Chondrocyte (in vitro differentiated cells): ENCODE measurements at places on chromosomes 6 and 20. TPM values are rescaled to one million over a fixed set of nuclear protein-coding genes. Genes with fewer than 3 reads are reported as not detected.
A peak's percentile ranks its signal among the peaks of the same experiment; 100 is the strongest.

CCN5 gene
- total RNA-seq, result 1.6 to 1.7 TPM (median 1.7 TPM) in 3 replicates

CDSN gene
- 0.12 TPM in 1 of 3 replicates, not detected in the others for total RNA-seq

ELOVL2 gene
- total RNA-seq, result 18.1 to 41.3 TPM (median 18.2 TPM) in 3 replicates

DNA sequence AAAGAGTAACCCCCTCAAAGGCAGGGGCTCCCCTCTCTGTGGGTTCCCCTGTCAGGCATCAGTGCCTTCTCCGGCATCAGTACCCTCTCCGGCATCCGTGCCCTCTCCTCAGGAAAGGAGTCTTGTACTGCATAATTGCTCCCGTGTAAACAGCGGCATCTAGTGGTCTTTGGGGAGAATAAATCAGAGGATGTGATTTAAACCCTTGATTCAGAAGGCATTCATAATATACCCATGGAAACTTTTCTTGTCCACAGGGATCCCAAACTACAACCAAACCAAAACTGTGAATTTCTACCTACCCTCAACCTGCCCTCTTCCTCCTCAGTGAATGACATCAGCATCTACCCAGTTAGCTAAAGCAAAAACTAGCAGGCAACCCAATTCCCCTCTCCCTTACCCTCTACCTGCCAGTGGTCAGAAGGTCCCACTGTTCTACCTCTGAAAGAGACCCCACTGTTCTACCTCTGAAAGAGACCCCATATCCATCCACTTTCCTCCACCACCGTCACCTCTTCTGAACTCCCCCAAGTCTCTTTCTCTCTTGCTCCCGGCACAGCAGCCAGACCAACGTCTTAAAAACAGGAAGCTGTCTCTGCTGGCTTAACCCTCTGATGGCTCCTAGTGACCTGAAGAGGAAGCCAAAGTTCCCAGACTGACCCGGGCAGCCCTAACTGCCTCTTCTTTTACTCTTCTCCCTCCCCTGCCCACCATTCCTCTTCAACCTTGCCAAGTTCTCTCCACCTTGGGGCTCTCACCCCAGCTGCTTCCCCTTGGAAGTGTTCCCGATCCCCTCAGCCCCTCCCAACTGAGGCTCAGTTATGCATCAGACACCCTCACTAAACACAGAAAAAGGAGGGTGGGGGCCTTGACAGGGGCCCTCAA, 27.2 kb downstream of the UBE2V1 start:
- DNase-seq, result no peak
- no peaks in the 10 kb centered on the region for H3K27me3 ChIP-seq
- peak overlapping the region; percentile 37 for H3K4me3 ChIP-seq
- peaks cover 11% of the 10 kb centered on the region for H3K36me3 ChIP-seq

DNA sequence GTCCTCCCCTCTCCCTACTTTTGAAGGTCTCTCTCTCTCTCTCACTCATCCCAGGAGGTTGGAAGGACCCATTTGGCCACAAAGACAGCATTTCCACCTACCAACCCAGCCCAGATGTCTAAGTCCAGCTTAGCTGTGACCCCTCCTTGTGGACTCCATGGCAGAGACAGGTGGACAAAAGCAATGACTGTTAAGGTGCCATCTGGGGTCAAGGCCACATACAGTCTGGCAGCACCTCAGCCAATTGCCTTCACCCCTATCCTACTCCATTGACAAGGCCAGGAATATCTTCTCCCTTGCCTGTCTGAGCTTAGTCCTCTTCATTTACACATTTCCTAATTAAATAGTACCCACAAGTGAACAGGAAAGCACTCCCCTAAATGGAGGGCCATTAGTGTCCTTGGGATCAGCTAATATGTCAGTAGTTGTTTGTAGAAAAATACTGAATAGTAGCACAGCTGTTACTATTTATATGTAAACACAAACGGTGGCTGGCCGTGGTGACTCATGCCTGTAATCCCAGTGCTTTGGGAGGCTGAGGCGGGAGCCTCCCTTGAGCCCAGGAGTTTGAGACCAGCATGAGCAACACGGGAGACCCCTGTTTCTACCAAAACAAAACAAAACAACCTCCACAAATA, 28.8 kb downstream of the GCM1 start:
- no peak for DNase-seq
- peak overlapping the region; percentile 58 for H3K27ac ChIP-seq
- H3K36me3 ChIP-seq, result peaks cover 5% of the 10 kb centered on the region
- H3K27me3 ChIP-seq, result no peaks in the 10 kb centered on the region

DNA sequence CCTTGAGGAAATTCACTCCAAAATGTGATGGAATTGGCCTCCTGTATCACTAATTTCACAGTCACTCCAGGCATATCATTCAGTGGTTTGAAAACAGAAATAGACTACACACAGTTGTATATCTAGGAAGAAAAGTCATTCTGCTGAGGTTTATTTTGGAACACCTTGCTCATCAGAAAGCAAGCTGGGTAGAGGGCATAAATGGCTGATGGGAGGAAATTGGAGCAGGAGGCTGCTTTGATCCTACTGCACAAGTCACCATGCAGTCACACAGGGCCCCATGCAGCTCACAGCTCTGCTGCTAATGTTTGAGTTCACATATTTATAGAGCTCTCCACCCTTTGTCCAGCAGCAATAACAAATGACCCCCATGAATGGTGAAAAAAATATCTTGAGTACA, 12.3 kb downstream of the NHLRC1 start:
- peaks cover 4% of the 10 kb centered on the region for H3K36me3 ChIP-seq
- no peaks in the 10 kb centered on the region for H3K27me3 ChIP-seq
- H3K4me3 ChIP-seq, result no peak overlapping the region

GRCh38 chr6:134537146-134537555, 219.2 kb upstream of the SGK1 start:
- no peak overlapping the region for H3K4me3 ChIP-seq
- no peaks in the 10 kb centered on the region for H3K36me3 ChIP-seq
- peaks cover 26% of the 10 kb centered on the region for H3K4me1 ChIP-seq
- no peaks in the 10 kb centered on the region for H3K27me3 ChIP-seq

DNA sequence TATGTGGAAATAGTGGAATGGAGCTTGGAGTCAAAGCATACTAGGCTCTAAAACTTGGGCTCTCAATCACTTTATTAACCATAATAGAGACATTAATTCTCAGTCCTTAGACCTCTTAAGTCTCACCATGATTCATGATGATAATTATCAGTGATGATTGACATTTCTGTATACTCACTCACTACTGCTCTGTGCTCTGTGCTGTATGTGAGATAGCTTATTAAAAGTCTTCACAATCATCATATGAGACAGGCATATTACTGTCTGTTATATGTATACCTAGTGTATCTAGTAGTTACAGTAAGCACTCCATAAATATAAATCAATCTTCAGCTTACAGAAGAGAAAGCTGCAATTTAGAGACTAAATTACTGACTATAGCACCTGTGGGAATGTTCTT, 236.0 kb upstream of the JAG1 start:
- DNase-seq, result no peak
- no peak overlapping the region for H3K4me3 ChIP-seq
- H3K36me3 ChIP-seq, result no peaks in the 10 kb centered on the region
- no peaks in the 10 kb centered on the region for H3K27me3 ChIP-seq

DNA sequence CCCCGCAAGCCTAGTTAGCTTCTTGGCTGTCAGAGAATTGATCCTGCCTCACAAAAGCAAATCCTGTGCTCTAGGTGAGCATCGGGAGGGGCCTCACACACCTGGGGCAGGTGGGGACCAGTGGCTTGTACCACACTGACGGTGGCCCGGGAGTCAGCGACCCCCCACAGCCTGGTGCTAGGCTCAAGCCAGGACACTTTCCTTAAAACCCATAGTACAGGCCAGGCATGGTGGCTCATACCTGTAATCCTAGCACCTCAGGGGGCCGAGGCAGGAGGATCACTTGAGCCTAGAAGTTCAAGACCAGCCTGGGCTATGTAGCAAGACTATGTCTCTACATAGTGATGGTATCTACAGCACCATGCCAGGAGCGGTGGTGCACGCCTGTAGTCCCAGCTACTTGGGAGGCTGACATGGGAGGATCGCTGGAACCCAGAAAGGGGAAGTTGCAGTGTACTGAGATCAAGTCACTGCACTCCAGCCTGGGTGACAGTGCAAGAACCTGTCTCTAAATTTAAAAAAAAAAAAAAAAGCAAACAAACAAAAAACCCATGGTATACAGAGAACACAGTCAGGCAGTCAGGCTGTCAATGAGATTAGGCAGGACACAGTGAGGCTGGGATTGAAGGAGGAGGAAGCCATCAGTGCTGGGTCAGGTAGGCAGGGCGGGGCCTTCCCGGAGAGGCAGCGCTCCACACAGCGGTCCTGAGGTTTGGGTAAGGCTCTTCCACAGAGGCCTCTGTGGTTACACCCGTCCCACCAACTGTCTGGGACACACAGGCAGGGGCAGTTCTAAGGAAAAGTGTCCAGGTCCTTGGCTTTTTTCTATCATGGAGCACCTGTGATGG, 41.3 kb downstream of the SYNJ2 start:
- DNase-seq, result peak; percentile 73
- peaks cover 12% of the 10 kb centered on the region for H3K36me3 ChIP-seq
- no peak overlapping the region for H3K4me3 ChIP-seq

DNA sequence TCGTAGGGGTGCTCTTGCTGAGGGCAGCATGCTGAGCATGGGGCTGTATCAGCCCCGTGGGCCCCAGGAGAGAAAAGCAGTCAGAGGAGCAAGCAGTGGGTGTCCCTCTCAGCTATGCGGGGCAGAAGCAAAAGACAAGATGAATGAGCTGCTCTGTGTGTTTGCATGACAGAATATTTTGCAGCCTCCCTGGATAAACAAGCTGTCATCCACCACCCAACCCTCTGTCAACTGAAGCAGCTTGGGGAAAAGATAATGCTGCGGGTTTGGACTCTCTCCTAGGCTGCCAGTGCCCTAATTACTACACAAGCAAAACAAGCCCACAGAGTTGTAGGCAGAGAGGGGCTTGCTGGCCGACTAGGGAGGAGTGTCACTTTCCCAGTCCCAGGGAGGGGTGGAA, 82.3 kb upstream of the PTPRT start:
- H3K4me1 ChIP-seq, result no peaks in the 10 kb centered on the region
- H3K4me3 ChIP-seq, result no peak overlapping the region
- DNase-seq, result no peak
- H3K27me3 ChIP-seq, result peaks cover 2% of the 10 kb centered on the region

DNA sequence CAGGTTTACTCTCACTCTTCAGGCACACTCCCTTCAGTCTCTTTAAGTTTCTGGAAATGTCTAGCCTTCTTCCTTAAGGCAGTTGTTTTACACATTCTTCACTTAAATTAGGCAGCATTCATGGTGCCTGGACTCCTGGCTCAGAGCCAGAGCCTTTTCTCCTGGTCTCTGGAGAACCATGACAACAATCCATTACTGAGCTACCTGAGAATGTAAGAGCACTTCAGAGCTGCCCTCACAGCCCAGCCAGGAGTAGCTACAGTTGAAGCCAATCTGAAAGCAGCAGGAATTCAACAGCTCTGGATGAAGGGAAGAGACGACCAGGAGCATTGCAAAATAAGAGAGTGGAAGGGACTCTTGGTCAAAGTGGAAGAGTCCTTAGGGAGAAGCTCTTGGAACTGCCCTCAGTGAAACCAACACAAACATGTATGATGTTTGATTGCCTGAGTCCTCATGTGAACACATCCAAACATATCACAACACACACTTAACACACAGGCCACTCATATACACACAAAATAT, 416.8 kb upstream of the SPTLC3 start:
- no peak overlapping the region for H3K4me3 ChIP-seq
- H3K36me3 ChIP-seq, result no peaks in the 10 kb centered on the region
- no peak for DNase-seq
- no peaks in the 10 kb centered on the region for H3K4me1 ChIP-seq

DNA sequence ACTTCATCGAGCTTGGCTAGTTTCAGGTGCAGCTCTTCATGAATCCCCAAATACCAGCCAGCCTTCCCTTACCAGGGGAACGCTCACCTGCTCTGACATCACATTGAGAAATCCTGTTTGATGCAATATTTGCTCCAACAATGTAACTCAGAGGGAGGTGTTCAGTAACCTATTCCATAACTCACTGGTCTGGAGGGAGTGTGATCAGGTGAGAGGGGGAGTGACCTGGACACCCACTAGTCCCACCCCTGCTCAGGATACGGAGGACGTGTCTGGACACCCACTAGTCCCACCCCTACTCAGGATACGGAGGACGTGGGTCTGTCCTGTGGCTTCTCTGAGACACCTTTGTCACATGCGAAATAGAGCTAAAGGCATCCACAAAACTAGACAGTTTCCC, 70.3 kb downstream of the HUS1B start:
- H3K36me3 ChIP-seq, result peaks cover 14% of the 10 kb centered on the region
- H3K4me3 ChIP-seq, result no peak overlapping the region
- peaks cover 32% of the 10 kb centered on the region for H3K4me1 ChIP-seq
- DNase-seq, result no peak
- no peaks in the 10 kb centered on the region for H3K27me3 ChIP-seq
- H3K27ac ChIP-seq, result no peak overlapping the region
